ENCODE measurements at places on chromosomes 4 and X.

DNA sequence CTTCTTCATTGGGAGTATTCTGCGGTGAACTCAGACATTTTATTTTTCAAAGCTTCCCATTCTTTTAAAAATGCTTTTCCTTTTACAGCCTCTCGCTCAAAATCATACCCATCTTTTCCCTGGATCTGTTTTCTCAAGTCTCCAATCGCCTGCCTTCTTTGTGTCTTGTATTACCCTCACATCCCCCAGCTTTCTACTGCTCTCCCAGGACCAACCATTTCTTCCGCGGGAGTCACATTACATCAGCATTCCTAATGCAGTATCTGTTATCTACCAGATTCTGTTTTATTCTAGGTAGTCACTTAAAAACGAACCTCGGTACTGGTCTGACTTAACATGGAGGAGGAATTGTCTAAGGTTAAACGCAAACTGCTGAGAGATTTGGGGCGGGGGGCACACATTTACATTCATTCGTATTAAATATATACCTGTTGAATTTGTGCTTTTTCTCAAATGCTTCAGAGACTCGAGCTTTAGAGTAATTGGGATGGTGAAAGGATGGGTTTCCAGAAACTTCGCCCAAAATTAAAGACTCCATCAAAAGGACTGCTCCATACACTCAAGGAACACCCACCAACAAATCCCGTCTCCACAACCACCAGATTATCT is 493 bp upstream of the UCHL1 start:
- DNase-seq: no peak

GRCh38 chrX:426881-427280 is 40.2 kb upstream of the PPP2R3B start:
- DNase-seq: no peak

GRCh38 chrX:134908356-134908755 is 82.4 kb upstream of the SMIM10 start:
- DNase-seq: no peak

- no peak for DNase-seq
Observed at GRCh38 chrX:19728915-19729314, 158.5 kb downstream of the SH3KBP1 start.

- no peak for DNase-seq
Observed at GRCh38 chr4:16270454-16271328, 44.4 kb upstream of the TAPT1 start.

GRCh38 chrX:110212299-110212698 is 105.6 kb downstream of the AMMECR1 start:
- no peak for DNase-seq

DNA sequence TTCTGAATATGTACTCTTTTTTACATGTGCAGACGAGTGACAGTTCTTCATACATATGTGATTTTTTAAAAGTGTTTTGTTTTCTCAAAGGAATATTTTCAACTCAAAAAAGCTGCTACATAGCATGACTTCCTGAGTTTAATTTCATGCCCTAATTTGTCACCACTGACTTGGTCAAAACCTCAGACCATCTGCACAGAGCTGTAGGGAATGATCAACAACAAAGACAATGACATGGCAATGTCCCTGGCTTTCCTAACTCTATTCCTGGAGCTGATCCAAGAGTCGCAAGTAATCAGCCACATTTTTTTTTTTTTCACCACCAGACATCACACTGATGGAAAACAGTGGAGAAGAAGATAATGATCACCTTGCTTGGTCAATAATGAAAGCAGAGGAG is 97.7 kb downstream of the TMA16 start:
- no peak for DNase-seq

- no peak for DNase-seq
Observed at GRCh38 chrX:116417214-116417613, 19.2 kb upstream of the SLC6A14 start.

DNA sequence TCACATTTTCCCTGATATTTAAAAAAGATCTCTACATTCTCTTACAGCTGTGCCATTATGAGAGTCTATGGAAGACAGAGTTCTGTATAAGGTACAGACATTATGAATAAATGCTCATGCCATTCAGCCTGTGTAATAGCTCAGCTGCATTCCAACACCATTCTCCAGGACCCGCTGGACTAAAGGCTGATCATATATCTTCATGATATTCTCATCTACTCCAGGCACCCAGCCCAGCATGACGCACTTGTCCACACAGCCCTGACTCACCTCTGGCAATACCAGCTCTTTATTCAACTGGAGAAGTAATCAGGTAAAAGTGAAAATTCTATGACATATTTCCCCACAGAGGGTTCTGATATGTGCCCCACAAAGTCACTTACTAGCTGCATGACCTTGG is 437.5 kb upstream of the FGF16 start:
- DNase-seq: no peak

GRCh38 chr4:31183256-31183655 is 463.1 kb downstream of the PCDH7 start:
- no peak for DNase-seq

DNA sequence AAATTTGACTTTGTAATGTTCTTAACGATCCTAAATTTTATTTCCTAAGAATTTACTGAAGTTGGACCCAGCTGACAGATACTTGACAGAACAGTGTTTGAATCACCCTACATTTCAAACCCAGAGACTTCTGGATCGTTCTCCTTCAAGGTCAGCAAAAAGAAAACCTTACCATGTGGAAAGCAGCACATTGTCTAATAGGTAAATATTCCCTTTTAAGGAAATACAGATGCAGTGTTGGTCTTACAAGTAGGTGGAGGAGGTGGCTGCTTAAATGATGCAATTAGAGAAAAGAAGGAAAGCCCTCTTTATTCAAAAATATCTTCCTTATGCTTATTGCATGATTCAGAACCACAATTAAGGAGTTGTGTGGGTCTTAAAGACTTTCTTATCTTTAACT is 73.5 kb downstream of the RS1 start:
- no peak for DNase-seq

- DNase-seq: peak; percentile 40
Observed at GRCh38 chr4:2837904-2838496, 5.6 kb upstream of the ADD1 start.

DNA sequence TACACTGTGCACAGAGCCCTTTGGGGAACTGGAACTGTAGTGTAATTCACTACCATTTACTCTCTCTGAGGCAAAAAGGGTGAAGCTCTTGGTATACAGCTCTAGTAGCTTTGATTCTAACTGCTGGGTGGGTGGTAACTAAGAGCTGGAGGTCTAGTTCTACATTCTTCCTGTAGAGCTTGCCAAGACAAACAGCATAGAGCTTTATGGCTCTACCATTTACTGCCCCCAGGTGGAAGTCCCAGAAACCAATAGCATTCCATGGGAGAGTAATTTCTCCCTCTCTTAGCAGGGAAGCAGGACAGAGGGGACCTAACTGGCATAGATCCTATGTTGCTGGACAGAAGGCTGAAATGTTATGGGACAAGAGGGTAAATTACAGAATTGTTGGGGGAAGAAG is 26.7 kb downstream of the HDAC8 start:
- no peak for DNase-seq

DNA sequence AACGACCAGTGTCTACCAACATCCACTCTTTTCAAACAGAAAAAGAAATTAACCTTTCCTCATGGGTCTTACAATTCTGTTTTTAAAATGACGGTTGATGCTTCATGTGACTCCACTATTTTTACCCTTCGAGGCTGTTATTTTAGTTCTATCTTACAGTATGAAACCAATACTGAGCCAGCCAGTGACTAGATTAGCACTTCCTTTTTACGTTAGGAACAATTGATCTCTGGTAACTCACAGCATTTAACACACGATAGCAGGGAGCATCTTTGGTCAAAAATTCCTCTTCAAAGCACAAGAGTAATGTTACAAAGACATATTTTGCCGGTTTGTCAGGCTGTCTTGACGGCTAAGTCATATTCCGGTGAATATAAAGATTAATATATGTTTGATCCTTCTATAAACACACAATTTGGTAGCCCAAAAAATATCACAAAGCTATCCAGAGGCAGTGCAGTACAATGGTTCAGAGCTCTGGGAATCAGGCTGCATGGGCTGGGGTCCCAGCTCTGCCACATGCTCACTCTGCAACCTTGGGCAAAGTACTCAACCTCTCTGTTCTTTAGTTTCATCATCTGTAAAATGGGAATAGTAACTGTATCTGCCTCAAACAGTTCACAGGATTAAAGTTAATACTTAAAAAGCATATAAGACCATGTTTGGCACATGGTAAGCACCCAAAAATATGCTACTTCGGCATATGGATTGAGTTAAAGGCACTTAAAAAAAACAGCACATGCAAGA is 62.9 kb upstream of the TXK start:
- no peak for DNase-seq

DNA sequence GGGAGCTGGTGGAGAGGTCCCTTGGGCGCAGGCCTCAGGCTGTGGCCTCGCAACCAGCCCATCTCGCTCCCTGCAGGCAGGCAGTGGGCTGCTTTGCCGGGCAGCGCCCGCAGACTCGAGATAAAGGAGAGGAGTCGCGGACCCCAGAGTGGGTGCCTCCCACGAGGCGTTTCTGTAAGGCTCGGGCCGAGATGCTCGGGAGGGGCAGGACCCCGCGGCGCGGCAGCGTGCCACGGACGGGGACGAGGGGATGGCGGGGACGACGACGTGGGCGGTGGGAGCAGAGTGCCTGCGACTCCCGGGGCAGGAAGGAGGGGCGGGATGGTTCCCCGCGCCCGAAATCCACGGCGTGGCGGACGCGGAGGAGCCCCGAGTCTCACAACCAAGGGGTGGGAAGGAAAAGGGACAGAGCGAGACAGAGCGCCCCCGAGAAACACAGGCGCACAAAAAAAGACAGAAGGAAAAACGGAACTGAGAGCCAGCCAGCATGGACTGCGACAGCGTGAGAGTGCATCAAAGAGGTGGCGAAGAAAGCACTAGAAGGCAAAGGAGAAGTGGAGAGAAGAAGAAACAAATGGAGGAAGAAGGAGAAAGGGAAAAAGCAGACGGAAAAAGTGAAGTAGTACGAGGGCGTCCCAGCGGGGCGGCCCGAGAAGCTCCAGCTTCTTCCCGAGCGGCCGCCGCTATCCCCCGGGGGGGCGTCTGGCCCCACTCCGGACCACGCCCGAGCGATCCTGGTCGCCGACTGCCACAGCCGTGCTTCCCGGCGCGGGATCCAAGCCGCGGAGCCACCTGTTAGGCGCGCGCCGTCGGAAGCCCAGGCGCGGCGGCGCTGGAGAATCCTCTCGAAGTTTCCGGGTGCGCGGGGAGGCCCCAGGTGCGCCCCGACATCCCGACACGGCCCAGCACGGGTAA is 1.5 kb downstream of the BEND4 start:
- no peak for DNase-seq

- DNase-seq: no peak
Observed at GRCh38 chr4:63937961-63938360, 471.3 kb downstream of the TECRL start.

- no peak for DNase-seq
Observed at GRCh38 chrX:28542791-28543190, 44.5 kb upstream of the IL1RAPL1 start.

- no peak for DNase-seq
Observed at GRCh38 chr4:163663454-163664225, 169.2 kb downstream of the TMA16 start.

DNA sequence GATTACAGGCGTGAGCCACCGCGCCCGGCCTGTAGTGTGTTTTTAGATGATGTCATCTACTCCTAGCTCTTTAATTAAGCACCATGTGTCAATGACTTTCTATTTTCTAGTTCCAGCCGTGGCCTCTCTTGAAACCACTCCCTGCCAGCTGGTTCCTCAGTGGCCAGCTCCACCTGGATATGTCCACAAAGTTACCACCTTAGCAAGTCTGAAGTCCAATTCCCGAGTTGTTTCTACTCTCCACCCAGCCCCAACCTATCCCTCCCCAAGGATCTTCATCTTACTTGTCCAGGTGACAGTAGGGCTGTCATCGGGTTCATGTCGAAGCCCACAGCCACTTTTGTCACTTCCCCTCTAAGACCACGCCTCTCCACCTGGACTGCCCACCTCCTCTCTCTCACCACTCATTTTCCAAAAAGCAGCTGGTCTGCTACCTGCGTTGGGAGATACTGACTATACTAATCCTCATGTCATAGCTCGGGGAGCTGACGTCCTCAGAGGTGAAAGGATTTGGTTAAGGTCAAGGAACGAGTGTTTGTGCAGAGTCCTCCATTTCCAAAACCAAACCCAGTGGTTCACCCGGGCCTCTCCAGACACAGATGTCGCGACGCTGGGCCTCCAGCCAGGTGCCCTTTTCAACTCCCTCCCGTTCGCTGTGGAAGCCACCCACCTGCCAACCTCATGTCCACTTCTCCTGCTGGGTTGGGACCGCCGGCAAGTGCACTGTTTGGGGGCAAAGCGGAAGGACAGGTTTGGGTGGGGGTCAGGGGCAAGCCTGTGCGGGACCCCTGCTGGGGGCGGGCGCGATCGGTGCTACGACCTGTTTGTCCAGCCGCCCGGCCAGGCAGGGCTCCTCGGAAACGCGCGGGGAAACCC is 704 bp downstream of the FAM3A start:
- no peak for DNase-seq

DNA sequence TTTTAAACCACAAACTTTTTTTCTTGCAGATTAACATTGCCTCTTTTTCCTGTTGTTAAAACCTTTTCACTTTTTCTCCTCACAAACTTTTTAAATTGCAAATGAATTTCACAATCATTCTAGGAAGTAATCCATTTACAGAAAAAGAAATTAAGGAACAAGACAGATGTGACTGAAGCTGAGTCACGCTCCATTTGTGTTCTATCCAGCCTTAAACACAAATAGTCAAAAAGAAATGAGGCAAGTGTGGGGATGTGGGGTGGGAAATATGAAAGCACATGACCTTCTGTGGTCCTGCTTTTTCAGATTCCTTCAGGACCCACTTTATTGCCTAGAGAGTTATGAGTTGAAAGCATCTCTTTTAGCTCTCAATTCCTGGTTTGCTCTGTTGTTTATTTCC is 197.0 kb downstream of the ADGRL3 start:
- no peak for DNase-seq

DNA sequence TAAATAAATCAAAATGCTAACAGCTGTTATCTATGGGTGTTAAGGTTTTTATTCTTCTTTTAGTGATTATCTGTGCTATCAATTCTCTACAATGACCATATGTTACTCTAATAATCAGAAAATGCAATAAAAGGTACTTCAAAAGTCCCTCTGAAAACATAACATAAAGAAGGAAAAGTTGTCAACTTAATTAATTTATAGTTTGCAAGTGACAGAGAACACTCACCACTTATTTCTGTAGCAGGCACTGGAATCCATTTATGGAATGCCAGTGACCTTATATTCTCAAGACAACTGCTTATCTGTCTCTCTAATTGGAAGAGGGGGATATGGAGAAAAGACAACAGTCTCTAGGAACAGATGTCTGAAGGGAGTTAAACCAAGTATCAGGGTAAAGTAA is 25.6 kb upstream of the PLS3 start:
- no peak for DNase-seq

DNA sequence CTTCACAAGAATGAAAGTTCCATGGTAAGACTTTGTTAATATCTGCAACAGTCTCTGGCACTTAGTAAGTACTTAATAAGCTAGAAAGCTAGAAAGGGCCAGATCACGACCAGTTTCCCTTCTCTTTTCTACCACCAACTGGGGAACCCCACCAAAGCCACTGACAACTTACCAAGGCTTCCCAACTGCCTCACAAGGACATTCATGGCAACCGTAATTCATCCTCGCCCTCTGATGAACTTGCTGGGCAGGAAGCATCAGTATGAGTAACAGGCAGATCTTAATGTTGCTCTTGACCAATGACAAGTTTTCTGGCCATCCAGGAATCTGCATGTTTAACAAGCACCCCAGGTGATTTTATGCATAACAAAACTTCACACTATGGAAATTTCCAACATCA is 23.2 kb upstream of the ZCCHC13 start:
- DNase-seq: no peak

- no peak for DNase-seq
Observed at GRCh38 chr4:58940167-58940566, 1830.0 kb upstream of the IGFBP7 start.
